ENCODE measurements at places on chromosomes 13 and 19.

DNA sequence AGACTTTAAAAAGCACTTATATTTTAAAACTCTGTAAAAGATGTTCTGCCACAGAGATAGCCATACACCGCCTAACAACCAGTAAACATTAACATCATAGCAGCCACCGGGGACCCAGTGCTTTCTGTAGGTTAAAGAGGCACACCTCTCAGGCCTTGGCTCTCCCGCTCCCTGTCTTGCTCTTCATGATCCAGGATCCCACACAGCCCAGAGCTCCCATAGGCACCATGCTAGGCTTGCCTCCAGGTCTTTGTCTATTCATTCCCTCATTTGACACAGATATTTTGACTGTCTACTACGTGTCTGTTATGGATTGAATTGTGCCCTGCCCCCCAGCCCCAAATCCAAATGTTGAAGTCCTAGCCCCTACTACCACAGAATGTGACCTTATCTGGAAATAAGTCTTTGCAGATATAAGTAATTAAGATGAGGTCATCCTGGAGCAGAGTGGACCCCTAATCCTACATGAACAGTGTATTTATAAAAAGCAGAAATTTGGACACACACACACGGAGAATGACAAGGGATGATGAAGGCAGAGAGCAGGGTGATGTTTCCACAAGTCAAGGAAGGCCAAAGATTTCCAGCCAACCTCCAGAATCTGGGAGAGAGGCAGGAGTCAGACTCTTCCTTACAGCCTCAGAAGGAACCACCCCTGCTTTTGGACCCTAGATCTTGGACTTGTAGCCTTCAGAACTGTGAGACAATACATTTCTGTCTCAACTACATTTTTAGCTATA, 272.6 kb downstream of the DNAJC15 start:
- no peak for DNase-seq

GRCh38 chr13:89082623-89083022, 1411.5 kb downstream of the SLITRK5 start:
- no peak for DNase-seq

GRCh38 chr13:21641629-21642028, 29.2 kb upstream of the FGF9 start:
- no peak for DNase-seq

GRCh38 chr19:11373885-11374432, 507 bp upstream of the SWSAP1 start:
- DNase-seq: no peak

DNA sequence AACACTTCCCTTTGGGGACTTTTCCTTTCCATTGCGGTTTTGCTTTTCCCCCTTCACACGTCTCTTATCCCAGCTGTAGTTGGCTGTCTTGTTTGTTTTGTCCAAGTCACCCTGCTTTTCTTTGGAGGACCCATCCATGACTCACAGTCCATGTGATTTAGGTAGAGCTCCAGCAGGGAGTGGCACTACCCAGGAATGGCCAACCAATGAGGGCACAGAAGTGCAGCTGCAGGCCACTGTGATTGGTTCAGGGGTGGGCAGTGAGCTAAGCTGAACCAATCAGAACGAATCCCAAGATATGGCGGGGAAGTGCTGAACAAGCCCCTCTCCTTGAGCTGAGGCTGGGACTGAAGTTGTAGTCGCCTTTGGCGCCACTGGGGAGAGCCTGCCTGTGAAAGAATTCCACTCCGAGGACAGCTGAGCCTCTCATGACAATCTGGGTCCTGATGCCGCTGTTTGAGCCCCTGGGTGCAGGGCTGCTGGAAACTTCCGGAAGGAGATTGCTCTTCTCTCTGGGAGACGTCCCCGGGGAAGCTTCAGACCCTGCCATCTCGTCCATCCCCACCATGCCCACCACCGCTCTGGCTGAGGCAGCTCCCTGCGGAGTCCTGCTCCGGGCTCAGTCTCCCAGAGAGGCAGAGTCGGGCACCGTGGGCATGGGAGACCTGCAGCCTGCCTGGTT, 62.9 kb upstream of the URI1 start:
- peak; percentile 11 for DNase-seq

- DNase-seq: no peak
Measured at GRCh38 chr19:6059988-6060599, 50.2 kb downstream of the RFX2 start.

- DNase-seq: no peak
Measured at GRCh38 chr19:42201489-42202289, 15.8 kb downstream of the DEDD2 start.

DNA sequence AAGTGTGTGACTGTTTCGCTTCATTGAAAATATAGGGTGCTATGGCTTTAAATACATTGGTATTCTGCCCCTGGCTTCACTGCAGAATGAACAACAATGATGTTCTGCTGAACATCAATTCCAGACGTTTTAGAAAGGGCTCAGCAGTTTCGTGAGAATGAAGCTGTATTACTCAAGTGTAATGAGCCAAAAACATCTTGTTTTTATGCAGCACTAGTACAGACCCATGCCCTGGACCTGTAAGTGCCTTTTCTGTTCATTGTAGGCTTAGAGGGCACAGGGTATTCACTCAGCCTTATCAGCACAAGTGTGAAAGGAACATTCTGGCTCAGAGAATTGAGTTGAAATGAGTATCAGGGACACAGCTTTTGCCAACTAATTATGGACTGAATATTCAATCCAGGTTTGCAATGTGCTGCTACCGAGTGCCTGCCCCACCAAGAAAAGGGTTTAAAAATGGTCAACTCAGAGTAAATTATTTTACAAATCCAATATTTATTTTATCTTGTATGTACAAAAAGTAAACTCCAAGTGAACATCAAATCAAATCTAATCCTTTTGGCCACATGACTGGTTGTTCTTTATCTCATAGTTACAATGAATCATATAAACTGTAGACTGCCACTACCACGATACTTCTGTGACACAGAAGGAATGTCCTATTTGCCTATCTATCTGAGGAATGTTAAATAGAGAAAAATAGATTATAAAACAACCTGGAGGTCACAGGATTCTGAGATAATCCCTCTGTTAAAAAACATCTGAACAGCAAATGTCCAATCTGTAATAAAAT, 362.8 kb downstream of the NALCN start:
- no peak for DNase-seq

DNA sequence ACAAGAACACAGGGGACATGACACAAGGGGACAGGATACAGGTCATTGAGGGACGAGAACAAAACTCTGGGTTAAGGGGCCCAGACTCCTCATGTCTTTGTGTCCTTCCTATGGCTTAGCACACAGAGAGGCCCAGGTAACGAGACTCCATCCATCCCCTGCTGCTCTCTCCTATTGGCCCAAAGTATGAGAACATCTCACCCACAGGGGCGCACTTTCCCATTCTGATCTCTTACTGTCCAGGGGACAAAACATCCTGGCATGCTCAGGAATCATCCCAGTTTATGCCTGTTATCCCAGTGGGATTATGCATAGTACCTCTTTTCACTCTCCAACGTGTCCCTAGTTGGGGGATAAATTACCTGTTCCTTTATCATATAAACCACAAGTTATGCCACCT, 19.2 kb downstream of the C13orf42 start:
- DNase-seq: no peak

DNA sequence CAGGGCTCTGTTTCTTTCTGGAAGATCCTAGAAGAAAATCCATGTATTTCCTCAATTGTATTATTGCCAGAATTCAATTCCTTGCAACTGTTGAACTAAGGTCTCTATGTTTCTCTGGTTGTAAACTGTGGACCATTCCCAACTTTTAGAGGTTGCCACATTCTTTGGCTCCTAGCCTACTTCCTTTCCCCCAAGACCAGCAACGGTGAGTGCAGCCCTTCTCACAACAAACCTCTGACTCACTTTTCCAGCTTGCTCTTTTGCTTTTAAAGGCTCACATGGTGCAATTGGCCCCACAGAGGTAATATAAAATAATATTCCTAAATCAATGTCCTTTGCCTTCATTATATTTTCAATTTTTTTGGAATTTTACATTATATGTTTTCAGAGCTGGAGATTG, 371.3 kb downstream of the SLITRK5 start:
- DNase-seq: no peak

DNA sequence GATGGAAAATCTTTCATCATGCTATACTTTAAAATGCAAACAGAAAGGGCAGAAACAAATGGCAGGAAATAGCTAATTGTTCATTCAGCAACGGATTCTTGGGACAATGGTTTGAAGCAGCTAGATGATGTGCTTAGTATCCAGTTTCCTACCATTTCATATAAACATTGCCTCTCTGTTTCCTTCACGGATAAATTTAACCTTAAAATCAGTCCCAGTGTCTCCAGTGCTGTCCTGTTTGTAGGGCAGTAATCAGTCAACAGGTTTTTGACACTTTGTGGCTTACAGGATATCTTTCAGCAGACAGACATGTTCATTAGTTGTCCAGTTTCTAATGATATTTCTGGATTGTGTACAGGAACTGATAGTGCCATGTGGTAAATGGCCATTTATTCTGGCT, 24.7 kb upstream of the RB1 start:
- no peak for DNase-seq

DNA sequence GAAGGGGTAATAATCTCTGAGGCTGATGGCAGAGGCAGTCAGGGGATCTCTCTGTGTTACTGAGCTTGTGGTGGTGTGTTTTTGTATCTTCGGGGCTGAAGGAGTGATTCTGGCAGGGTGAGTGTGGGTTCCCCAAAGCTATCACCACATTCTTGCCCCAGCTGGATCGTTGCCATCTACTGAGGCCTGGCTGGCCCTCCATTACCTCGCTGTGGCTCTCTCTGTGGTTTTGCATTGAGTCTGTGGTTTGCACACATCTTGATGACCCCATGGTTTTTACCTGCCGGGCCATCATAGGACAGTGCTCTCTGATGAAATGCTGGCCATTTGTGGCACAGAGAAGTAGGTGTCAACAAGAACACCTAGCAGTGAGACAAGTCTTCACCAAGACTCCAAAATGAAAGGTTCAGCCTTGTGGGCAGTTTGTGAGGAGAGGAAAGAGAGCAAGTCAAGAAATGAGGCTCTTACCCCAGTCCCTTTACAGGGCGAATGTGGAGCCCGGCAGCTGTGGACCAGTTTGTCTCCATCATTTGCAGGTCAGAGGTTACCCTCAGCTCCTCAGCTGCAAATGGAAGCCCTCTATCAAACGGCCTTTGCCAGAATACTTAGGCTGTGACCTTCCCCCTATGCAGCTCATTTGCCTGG, 69.0 kb upstream of the NPAS1 start:
- no peak for DNase-seq

DNA sequence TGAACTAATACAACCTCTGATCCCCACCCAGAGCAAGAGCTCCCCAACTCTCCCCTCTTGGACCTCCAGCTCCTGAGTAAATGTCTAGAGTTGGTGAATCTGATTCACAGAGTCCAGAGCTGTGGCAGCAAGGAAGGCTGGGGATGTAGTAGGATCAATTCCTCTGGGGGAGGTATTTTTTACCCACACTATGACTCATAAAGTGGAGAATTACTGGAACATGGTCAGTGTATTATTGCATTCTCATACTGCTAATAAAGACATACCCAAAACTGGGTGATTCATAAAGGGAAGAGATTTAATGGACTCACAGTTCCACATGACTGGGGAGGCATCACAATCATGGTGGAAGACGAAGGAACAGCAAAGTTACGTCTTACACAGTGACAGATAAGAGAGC, 496.7 kb downstream of the EFNB2 start:
- peak; percentile 33 for DNase-seq

DNA sequence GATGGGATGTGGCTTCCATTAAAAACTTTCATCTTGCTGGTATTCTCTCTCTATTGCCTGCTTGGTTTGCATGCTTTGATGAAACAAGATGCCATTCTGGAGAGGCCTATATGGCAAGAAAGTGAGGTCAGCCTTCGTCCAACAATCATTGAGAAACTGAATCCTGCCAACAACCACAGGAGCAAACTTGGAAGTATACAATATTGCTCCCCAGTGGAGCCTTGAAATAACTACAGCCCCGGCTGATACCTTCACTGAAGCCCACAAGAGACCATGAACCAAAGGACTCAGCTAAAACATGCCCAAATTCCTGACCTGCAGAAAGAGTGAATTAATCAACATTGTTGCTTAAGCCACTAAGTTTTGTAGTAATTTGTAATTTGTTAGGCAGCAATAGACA, 82.5 kb upstream of the FGF14 start:
- no peak for DNase-seq

DNA sequence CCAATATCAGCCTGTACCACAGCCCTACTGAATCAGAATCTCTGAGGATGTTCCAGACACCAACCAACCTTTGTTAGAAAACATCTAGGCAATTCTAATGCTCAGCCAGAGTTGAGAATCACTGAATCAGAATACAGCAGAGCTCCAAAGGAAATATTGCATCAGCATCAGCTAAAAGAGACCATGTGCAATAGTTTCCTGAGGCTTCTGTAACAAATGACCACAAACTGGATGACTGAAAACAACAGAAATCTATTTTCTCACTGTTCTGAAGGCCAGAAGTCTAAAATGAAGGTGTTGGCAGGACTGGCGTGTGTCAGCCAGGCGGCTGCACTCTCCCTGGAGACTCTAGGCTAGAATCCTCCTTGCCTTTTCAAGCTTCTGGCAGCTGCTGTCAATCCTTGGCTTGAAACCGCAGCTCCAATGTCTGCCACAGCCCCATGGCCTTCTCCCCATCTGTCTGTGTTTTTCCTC, 1.2 kb upstream of the DCT start:
- no peak for DNase-seq

GRCh38 chr13:40640845-40641458, 25.5 kb downstream of the FOXO1 start:
- DNase-seq: no peak

DNA sequence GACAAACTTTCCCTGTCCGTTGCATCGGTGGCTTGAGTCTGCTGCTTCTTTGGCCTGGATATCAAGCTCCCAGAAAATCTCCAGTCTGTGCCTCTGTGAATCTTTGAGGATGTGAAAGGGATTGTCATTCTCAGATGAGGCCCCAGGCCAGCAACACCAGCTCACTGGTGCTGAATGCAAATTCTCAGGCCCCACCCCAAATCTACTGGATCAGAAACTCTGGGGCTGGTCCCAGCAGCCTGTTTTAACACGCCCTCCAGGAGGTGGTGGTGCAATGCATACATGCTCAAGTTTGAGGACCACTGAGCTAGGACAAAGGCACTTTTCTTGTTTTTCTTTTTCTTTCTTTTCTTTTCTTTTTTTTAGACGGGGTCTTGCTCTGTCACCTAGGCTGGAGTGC, 23.6 kb downstream of the TNFSF11 start:
- DNase-seq: no peak

DNA sequence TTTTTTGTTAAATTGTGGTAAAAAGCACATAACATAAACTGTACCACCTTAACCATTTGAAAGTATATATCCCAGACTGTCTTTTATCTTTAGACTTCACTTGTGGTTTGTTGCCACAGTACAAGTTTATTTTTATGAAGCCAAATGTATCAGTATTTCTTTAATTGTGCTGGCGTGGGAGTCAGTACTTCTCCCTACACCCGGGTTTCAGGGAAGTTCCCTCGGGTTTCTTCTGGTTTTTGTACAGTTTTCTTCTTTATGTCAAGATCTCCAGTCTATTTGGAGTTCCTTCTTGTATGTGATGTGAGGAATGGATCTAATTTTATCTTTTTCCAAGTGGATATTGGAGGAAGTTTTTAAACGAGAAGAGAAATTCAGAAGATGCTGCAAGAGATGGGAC, 20.5 kb downstream of the CCDC8 start:
- no peak for DNase-seq

Data from HS-27A (cell line).